ENCODE measurements at places on chromosomes 5 and 9. TPM values are rescaled to one million over a fixed set of nuclear protein-coding genes. Genes with fewer than 3 reads are reported as not detected.

DNA sequence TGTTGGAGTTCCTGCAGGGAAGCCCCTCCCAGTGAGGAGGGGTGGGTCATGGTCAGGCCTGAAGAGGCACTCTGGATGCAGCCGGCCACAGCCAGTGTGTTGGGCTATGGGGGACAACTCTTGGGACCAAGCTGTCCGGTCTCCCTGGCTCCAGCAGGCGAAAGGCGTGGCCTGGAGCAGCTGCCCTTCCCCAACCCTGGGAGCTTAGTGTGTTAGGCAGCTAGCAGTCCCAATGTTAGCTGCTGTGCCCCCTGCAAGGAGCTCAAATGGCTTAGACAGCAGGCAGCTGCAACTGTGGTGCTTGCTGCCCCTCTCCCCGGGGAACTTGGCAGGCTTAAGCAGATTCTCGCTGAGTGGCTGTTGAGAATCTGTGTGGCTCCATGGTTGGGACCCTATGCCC lies 67.5 kb upstream of the ACTBL2 start:
- H3K4me3 ChIP-seq = no peak overlapping the region
- no peak overlapping the region for H3K27ac ChIP-seq
- no peaks in the 10 kb centered on the region for H3K27me3 ChIP-seq
- H3K36me3 ChIP-seq = no peaks in the 10 kb centered on the region
- H3K4me1 ChIP-seq = no peaks in the 10 kb centered on the region
- no peak for DNase-seq

- no peak overlapping the region for H3K4me3 ChIP-seq
- DNase-seq = no peak
- no peak overlapping the region for H3K27ac ChIP-seq
- no peaks in the 10 kb centered on the region for H3K27me3 ChIP-seq
- H3K4me1 ChIP-seq = no peaks in the 10 kb centered on the region
- no peaks in the 10 kb centered on the region for H3K36me3 ChIP-seq
Observed at GRCh38 chr5:55856516-55857246, 5.5 kb downstream of the IL31RA start.

- H3K27ac ChIP-seq = no peak overlapping the region
- H3K27me3 ChIP-seq = no peaks in the 10 kb centered on the region
- H3K4me1 ChIP-seq = no peaks in the 10 kb centered on the region
- no peak for DNase-seq
- no peak overlapping the region for H3K4me3 ChIP-seq
Observed at GRCh38 chr5:147051193-147051592, 172.6 kb upstream of the PPP2R2B start.

DNA sequence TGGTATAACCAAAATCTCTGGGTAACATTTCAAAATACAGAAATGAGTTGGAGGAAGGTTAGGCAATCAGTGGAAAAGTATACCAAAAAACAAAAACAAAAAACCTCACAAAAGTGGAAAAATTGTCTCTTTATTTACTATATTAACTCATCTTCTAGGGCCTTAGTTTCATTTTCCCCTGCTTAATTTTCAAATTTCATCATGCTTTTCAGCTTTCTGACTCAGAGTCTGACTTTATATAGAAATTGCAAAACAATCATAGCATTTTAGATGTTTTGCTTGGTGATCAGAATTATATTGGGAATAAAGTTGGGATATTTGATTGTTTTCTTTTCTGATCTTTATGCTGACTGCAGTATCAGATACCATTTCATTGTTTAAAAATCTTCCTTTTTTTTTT lies 257.0 kb upstream of the PRR16 start:
- no peak overlapping the region for H3K27ac ChIP-seq
- H3K27me3 ChIP-seq = no peaks in the 10 kb centered on the region
- no peaks in the 10 kb centered on the region for H3K4me1 ChIP-seq

- no peak overlapping the region for H3K27ac ChIP-seq
- H3K27me3 ChIP-seq = no peaks in the 10 kb centered on the region
- DNase-seq = no peak
- no peaks in the 10 kb centered on the region for H3K36me3 ChIP-seq
- H3K4me3 ChIP-seq = no peak overlapping the region
Observed at GRCh38 chr5:98807806-98808205, 34.3 kb downstream of the RGMB start.

DNA sequence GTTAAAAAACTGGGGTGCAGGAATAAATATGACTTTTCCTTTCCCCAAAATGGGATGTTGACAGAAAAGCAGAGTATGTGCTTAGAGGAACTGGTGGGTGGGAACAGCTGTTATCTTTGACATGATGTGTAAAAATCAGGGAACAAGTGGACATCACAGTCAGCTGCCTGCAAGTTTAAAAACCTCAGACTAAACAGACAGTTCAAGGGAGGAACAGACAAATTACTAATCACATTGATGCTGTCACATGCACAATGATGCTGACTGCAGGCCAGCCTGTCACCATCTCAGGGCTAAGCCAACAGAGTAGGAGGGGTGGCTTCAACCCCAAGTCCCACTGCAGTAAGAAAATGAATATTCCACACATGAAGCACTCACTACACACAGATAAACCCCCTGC lies 38.2 kb upstream of the UBAP2 start:
- no peak overlapping the region for H3K27ac ChIP-seq
- no peaks in the 10 kb centered on the region for H3K27me3 ChIP-seq
- no peak for DNase-seq
- peaks cover 7% of the 10 kb centered on the region for H3K4me1 ChIP-seq

GRCh38 chr5:99320436-99320835 lies 391.6 kb upstream of the CHD1 start:
- H3K4me3 ChIP-seq = no peak overlapping the region
- H3K27ac ChIP-seq = no peak overlapping the region
- H3K4me1 ChIP-seq = no peaks in the 10 kb centered on the region
- H3K27me3 ChIP-seq = no peaks in the 10 kb centered on the region

- peaks cover 7% of the 10 kb centered on the region for H3K4me1 ChIP-seq
- no peaks in the 10 kb centered on the region for H3K36me3 ChIP-seq
- no peaks in the 10 kb centered on the region for H3K27me3 ChIP-seq
- no peak overlapping the region for H3K4me3 ChIP-seq
- H3K27ac ChIP-seq = no peak overlapping the region
- peak; percentile 25 for DNase-seq
Observed at GRCh38 chr5:76114179-76114851, 31.1 kb downstream of the SV2C start.

DNA sequence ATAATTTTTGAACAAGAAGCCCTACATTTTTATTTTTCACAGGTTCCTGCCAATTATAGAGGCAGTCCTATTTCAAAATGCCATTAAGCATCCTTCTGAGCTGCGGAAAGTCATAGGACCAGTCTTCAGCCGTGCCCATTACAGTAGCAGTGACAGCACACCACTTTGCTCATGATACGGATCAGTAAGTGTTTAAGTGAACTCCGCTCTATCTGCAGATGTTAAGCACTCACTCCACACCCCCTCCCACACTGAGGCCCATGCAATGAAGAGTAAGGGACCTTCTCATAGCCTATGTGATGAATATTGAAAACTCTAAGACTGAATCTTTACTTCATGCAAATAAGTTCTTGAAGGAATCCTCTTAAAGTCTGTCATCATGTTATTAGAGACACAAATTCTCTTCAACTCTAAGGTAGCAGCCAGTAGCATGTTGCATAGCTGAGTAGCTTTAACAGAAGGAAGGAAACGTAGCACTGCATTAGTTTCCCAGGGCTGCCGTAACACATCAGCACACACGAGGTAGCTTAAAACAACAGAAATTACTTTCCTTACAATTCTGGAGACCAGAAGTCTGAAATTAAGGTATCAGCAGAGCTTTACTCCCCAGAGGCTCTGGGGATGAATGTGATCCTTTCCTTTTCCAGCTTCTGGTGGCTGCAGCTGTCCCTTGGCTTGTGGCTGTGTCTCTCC lies 20.3 kb upstream of the TAF11L2 start:
- H3K4me1 ChIP-seq = no peaks in the 10 kb centered on the region
- DNase-seq = no peak
- H3K27me3 ChIP-seq = no peaks in the 10 kb centered on the region
- no peak overlapping the region for H3K4me3 ChIP-seq
- no peaks in the 10 kb centered on the region for H3K36me3 ChIP-seq

DNA sequence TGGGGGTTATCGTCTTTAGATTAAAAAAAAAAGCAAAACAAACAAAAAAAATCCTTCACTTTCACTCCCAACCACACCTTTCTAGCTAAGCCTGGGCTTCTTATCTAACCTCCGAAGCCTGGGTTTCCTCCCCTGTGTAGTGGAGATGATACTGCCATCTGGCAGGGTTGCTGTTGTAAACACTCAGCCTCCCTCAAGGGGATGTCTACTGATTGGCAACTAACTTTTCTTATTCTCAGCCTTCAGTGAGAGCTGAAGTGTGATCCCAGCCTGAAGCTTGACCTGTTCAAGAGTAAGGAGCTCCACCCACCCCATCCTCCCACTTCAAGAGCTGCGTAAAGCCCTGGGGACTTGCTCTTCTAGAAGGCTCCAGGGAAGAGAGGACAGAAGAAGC lies 21.5 kb upstream of the WWC1 start:
- no peak overlapping the region for H3K4me3 ChIP-seq
- DNase-seq = no peak
- peak overlapping the region; percentile 50 for H3K27ac ChIP-seq
- H3K4me1 ChIP-seq = peaks cover 19% of the 10 kb centered on the region

DNA sequence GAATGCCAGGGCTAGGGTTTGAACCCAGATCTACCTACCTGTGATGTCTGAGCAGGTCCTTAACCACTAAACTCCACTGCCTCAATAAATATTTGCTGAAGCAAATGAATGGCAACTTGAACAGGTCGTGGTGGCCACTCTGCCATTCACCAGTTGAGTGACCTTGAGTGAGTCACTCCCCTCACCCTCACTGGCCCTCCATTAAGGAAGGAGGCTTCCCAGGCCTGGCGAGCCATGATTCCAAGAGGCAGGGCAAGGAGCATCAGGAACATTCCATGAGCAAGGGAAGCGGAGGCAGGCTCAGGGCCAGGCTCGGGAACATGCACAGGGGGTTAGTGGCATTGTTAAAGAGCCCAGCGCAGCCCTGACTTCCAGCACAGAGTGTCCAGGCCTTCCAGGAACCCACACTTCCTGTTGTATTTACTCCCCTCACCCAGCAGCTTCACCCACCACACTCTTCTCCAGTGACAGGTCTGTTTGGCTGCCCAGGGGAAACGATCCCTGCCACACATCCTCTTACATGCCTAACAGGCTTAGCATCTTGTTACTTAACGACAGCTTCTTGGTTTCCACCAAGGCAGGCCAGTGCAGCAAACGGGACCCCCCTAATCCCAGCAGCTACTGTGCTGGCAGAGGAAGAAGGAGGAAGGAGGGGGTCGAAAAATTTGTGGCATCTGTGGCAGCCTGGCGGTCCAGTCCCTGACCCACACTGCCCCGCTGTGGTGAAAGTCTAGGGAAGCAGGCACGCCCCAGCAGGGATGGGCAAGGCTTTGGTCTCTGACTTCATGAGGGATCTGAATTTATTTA lies 43.7 kb upstream of the TTC1 start:
- no peaks in the 10 kb centered on the region for H3K27me3 ChIP-seq
- H3K27ac ChIP-seq = no peak overlapping the region
- no peaks in the 10 kb centered on the region for H3K4me1 ChIP-seq
- no peaks in the 10 kb centered on the region for H3K36me3 ChIP-seq

- no peak overlapping the region for H3K27ac ChIP-seq
- no peak overlapping the region for H3K4me3 ChIP-seq
- H3K4me1 ChIP-seq = no peaks in the 10 kb centered on the region
- no peak for DNase-seq
Observed at GRCh38 chr9:16516891-16517290, 353.6 kb downstream of the BNC2 start.

- H3K27me3 ChIP-seq = no peaks in the 10 kb centered on the region
- DNase-seq = no peak
- no peak overlapping the region for H3K4me3 ChIP-seq
- peaks cover 62% of the 10 kb centered on the region for H3K4me1 ChIP-seq
- H3K36me3 ChIP-seq = no peaks in the 10 kb centered on the region
Observed at GRCh38 chr5:68267066-68267465, 51.5 kb downstream of the PIK3R1 start.

DNA sequence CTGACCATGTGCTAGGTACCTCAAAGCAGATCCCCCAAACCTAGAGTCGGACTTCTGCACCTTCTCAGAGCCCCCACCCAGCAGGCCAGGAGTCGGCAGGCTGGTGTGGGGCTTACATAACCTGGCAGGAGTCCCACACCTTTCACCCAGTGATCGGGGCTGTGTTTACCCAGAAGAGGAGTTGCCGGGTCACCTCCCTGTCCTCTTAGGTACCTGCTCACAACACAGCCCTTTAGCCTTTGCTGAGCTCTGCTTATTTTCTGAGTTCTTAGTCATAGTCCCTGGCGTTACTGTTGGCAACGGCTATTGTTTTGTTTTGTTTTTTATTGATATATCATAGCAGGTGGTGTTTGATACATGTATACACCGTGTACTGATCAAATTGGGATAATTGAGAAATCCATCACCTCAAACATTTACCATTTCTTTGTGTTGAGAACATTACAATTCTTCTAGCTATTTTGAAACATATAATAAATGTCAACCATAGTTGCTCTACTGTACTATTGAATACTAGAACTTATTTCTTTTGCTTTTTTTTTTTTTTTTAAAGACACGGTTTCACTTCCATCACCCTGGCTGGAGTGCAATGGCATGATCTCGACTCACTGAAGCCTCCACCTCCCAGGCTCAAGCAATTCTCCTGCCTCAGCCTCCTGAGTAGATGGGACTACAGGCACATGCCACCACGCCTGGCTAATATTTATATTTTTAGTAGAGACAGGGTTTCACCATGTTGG lies 10.4 kb upstream of the EEIG1 start:
- peak overlapping the region; percentile 78 for H3K27ac ChIP-seq
- no peaks in the 10 kb centered on the region for H3K36me3 ChIP-seq
- peaks cover 50% of the 10 kb centered on the region for H3K4me1 ChIP-seq

- DNase-seq = no peak
- peak overlapping the region; percentile 72 for H3K4me3 ChIP-seq
- no peaks in the 10 kb centered on the region for H3K27me3 ChIP-seq
Observed at GRCh38 chr9:128340691-128341434, 536 bp downstream of the SLC27A4 start.

- no peaks in the 10 kb centered on the region for H3K4me1 ChIP-seq
- no peak for DNase-seq
- H3K27me3 ChIP-seq = no peaks in the 10 kb centered on the region
- H3K4me3 ChIP-seq = no peak overlapping the region
Observed at GRCh38 chr5:88085462-88085861, 183.2 kb downstream of the TMEM161B start.

Gene HTR1A
- total RNA-seq = not detected

Gene GRXCR2
- not detected for total RNA-seq

Gene AHRR
- total RNA-seq = 0.26 TPM

Gene MSMP
- total RNA-seq = not detected

Gene TEK
- 4.9 TPM for total RNA-seq

Gene GABRB2
- not detected for total RNA-seq

Gene ARID3C
- not detected for total RNA-seq

Gene PCDHAC1
- total RNA-seq = 4.0 TPM

Gene TXNDC8
- not detected for total RNA-seq

Gene NIPAL4
- total RNA-seq = not detected

Gene SNCAIP
- 2.6 TPM for total RNA-seq

Gene GMCL2
- total RNA-seq = not detected

Gene ARHGEF28
- total RNA-seq = 63.0 TPM

Gene NMUR2
- not detected for total RNA-seq

Gene TRAPPC13
- total RNA-seq = 5.6 TPM

Gene NTRK2
- 20.5 TPM for total RNA-seq

Gene SLC46A2
- not detected for total RNA-seq

Gene NMRK1
- total RNA-seq = 12.5 TPM

Gene LHX6
- not detected for total RNA-seq
